ENCODE measurements at places on chromosomes 1 and 21. TPM values are rescaled to one million over a fixed set of nuclear protein-coding genes. Genes with fewer than 3 reads are reported as not detected.

ADAM15 gene
- 12.3 TPM for total RNA-seq

LCE3E gene
- total RNA-seq, result not detected

TEX38 gene
- total RNA-seq, result not detected

CLEC20A gene
- total RNA-seq, result not detected

NUF2 gene
- total RNA-seq, result 39.4 TPM

GBP7 gene
- total RNA-seq, result not detected

ST7L gene
- 8.7 TPM for total RNA-seq

HUNK gene
- 1.9 TPM for total RNA-seq

CYYR1 gene
- not detected for total RNA-seq

PIAS3 gene
- 3.7 TPM for total RNA-seq

HMGN1 gene
- total RNA-seq, result 355 TPM

ARMH1 gene
- not detected for total RNA-seq

LCE1C gene
- total RNA-seq, result not detected

CELSR2 gene
- total RNA-seq, result 3.1 TPM

DNAI4 gene
- total RNA-seq, result 0.04 TPM

NVL gene
- total RNA-seq, result 18.2 TPM

UMODL1 gene
- total RNA-seq, result not detected

FNDC10 gene
- 2.5 TPM for total RNA-seq

OR2M3 gene
- total RNA-seq, result not detected

TIE1 gene
- 0.84 TPM for total RNA-seq

DEPDC1 gene
- 28.0 TPM for total RNA-seq

CFAP107 gene
- total RNA-seq, result not detected

EDARADD gene
- not detected for total RNA-seq

DMRTA2 gene
- not detected for total RNA-seq

SMCP gene
- total RNA-seq, result not detected

KRTAP23-1 gene
- not detected for total RNA-seq

TDRKH gene
- 5.6 TPM for total RNA-seq
